ENCODE measurements at places on chromosomes 6 and 20. TPM values are rescaled to one million over a fixed set of nuclear protein-coding genes. Genes with fewer than 3 reads are reported as not detected.

GRCh38 chr6:132400883-132401617 lies at the start of gene MOXD1:
TSS of gene MOXD1 (minus strand) at chr6:132401475. CDS start at chr6:132401426, 49 bp downstream.
- H3K4me1 ChIP-seq: no peaks in the 10 kb centered on the region
- DNase-seq: peak; percentile 17
- no peak within 1 kb of the TSS for H3K27ac ChIP-seq
- H3K36me3 ChIP-seq: no peaks in the 10 kb centered on the region
- H3K27me3 ChIP-seq: peaks cover 11% of the 10 kb centered on the region

- H3K27ac ChIP-seq: peak overlapping the region; percentile 28
- DNase-seq: no peak
- no peaks in the 10 kb centered on the region for H3K27me3 ChIP-seq
- peaks cover 5% of the 10 kb centered on the region for H3K4me1 ChIP-seq
- no peak overlapping the region for H3K4me3 ChIP-seq
These were observed 166.1 kb downstream of the TMEM242 start for GRCh38 chr6:157157258-157157657.

Gene CBLN4
- not detected for total RNA-seq

- H3K4me1 ChIP-seq: peaks cover 44% of the 10 kb centered on the region
- H3K27ac ChIP-seq: peak overlapping the region; percentile 28
- H3K36me3 ChIP-seq: no peaks in the 10 kb centered on the region
- H3K4me3 ChIP-seq: no peak overlapping the region
These were observed 57.5 kb downstream of the HIVEP2 start for GRCh38 chr6:142887517-142887916.

- H3K27ac ChIP-seq: no peak overlapping the region
- no peak for DNase-seq
- peaks cover 34% of the 10 kb centered on the region for H3K4me1 ChIP-seq
These were observed 265.5 kb downstream of the DLL1 start for GRCh38 chr6:170025341-170025911.

Gene HAO1
- not detected for total RNA-seq

Gene SYNGAP1
- total RNA-seq: 6.7 TPM

Gene LGSN
- not detected for total RNA-seq

- no peaks in the 10 kb centered on the region for H3K4me1 ChIP-seq
- no peak for DNase-seq
- no peak overlapping the region for H3K27ac ChIP-seq
- peaks cover 48% of the 10 kb centered on the region for H3K36me3 ChIP-seq
These were observed 122.1 kb downstream of the LRRC1 start for GRCh38 chr6:53916804-53917463.

- no peaks in the 10 kb centered on the region for H3K27me3 ChIP-seq
- H3K4me1 ChIP-seq: no peaks in the 10 kb centered on the region
- H3K36me3 ChIP-seq: no peaks in the 10 kb centered on the region
- H3K27ac ChIP-seq: no peak overlapping the region
- DNase-seq: no peak
- no peak overlapping the region for H3K4me3 ChIP-seq
These were observed 21.8 kb upstream of the UFL1 start for GRCh38 chr6:96499781-96500180.

Gene CCN5
- 0.93 TPM for total RNA-seq

DNA sequence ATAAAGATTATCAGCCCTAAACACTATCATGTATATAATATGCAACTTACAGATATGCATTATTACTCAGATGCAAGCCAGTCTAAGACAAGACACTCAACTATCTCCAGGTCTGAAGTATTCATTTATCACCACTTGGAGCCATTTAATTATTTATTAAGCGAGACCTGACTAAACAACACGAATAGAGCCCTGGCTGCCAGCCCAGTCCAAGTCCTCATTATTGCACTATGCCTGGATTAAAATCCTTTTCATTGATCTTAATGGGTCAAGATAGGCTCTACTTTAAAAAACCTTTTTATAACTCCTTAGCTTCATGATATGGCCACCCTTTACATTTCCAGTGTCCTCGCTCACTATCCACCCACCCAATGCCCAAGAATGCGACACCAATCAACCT lies 183.1 kb upstream of the MARCKS start:
- no peak overlapping the region for H3K27ac ChIP-seq
- H3K27me3 ChIP-seq: no peaks in the 10 kb centered on the region
- H3K36me3 ChIP-seq: peaks cover 4% of the 10 kb centered on the region

Gene DAAM2
- total RNA-seq: not detected

GRCh38 chr6:105087571-105088211 lies 92.1 kb downstream of the POPDC3 start:
- no peak overlapping the region for H3K4me3 ChIP-seq
- no peaks in the 10 kb centered on the region for H3K36me3 ChIP-seq
- H3K4me1 ChIP-seq: peaks cover 6% of the 10 kb centered on the region
- peak; percentile 63 for DNase-seq

GRCh38 chr6:9623228-9623832 lies 791.5 kb downstream of the TFAP2A start:
- peaks cover 11% of the 10 kb centered on the region for H3K4me1 ChIP-seq
- H3K27me3 ChIP-seq: no peaks in the 10 kb centered on the region
- DNase-seq: no peak
- no peak overlapping the region for H3K4me3 ChIP-seq
- H3K36me3 ChIP-seq: no peaks in the 10 kb centered on the region

Gene CENPW
- 35.0 TPM for total RNA-seq

DNA sequence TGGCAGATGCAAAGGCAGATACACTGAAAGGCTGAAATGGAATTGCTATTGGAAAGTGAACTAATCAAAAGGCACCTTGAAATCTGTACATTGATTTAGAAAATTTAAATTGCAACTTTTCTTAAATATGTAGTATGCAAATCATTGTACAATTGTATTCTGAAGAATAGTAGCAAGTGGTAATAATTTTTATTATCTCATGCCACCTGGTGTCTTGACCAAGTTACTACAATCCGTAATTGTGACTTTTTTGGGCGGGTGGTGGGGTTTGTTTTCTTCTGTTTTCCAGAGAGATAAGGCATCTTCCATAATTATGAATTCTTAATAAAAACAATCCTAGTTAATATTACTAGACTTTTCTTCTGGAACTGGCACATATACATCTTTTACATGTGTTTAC lies 12.5 kb upstream of the BCKDHB start:
- H3K27me3 ChIP-seq: peaks cover 10% of the 10 kb centered on the region
- no peak overlapping the region for H3K4me3 ChIP-seq
- no peaks in the 10 kb centered on the region for H3K36me3 ChIP-seq
- H3K27ac ChIP-seq: no peak overlapping the region
- H3K4me1 ChIP-seq: no peaks in the 10 kb centered on the region
- DNase-seq: peak; percentile 36

Data from MCF 10A (cell line).